Activated T-cell treated with anti-CD3 and anti-CD28 coated beads, Interleukin-2, amount 50 U/mL, for 48 hours (primary cell): ENCODE measurements at places on chromosomes 1 and 21.
A peak's percentile ranks its signal among the peaks of the same experiment; 100 is the strongest.

DNA sequence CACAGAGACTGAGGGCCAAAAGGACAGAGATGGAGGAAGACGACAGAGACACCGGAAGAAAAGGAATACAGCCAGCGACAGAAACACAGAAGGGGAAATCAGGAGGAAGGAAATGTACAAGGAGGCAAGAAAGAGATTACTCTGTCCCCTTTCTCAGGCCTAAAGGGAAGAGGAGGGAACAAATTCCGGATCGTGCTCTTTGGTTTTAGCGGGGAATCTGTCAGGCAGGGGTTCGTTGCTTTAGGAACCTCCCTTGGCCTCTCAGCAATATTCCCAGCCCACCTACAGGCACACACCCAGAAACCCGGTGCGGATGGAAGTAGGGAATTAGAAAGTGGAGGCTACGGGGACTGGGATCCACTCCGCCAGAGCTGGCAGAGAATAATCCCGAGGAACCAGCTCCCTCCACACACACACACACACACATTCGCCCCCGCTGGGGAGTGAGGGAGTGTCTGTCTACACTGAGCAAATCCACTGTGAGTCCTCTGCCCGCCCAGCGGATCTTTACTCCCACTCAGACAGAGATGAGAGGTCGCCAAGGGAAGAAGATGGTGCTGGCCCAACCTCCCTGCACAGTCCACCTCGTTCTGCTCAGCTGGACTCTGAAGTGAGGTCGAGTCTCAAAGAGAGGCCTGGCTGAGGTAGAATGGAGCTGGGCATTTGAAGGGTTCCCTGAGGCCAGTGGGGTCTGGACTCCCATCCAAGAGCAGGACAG, 5.7 kb downstream of the TAL1 start:
- no peak for DNase-seq

GRCh38 chr1:40890771-40891170, 28.6 kb upstream of the CITED4 start:
- DNase-seq, result no peak

GRCh38 chr1:53390261-53390660, 62.4 kb upstream of the LRP8 start:
- no peak for DNase-seq

GRCh38 chr1:66403007-66403731, 130.8 kb upstream of the SGIP1 start:
- DNase-seq, result no peak

GRCh38 chr1:226546926-226547325, 1.6 kb upstream of the STUM start:
- DNase-seq, result no peak

DNA sequence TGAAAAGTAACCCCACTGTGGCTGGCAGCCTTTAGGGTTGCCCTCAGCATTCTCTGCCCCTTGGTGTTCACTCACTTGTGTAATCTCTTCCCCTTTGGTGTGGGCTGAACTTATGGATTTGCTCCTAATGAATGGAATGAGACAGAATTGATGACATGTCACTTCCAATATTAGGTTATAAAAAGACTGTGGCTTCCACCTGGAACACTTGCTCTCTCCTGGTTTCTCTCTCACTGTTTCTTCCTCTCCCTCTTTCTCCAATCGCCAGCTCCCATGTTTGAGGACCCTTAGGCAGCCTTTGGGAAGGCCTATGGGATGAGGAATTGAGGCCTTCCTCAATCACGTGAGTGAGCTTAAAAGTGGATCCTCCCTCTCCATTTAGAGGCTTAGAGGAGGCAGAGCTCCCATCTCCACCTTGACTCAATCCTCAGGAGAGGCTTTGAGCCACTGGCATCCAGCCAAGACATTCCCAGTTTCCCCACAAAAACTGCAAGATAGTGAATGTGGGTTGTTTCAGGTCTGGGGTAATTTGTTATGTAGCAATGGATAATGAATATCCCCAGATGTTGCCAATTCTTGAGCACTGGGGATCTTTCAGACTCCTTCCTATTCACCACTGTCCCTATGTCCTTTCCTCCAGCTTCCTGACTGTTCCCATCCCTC, 95.5 kb upstream of the CD34 start:
- no peak for DNase-seq

DNA sequence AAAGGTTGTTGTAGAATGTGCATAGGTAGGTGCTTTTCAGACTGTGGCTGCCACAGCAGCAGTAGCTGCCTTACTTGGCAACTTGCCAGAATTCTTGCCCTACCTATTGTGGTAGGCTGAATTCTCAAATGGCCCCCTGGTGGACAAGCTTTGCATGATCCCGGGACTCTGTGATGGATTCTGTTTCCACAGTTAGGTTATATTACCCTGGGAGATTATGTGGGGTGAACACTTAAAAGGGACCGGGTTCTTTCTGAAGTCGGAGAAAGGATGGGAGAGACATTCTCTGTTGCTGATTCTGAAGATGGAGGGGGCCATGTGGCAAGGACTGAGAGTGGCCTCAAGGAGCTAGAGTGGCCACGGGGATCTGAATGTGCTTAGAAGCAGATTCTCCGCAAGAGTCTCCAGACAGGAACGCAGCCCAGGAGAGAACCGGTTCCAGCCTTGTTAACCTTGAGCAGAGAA, 32.1 kb upstream of the KCNE1 start:
- peak; percentile 60 for DNase-seq

DNA sequence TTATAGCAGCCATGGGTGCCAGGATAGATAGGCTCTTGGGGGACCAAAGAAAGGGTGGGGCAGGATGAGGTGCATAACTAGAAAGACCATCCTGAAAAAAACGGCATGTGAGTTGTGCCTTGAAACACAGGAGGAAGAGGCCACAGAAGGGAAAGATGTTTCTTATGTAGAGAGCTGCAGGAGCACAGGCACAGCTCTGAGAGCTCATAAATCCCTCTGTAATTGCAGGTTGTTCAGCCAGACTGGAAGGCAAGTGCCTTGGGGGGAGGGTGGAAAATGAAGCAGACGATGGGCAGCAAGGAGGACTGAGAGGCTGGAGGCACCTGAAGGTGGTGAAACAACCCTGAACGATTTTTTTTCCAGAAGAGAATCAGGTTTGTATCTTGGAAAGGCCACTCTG, 170.7 kb downstream of the NR5A2 start:
- DNase-seq, result no peak

DNA sequence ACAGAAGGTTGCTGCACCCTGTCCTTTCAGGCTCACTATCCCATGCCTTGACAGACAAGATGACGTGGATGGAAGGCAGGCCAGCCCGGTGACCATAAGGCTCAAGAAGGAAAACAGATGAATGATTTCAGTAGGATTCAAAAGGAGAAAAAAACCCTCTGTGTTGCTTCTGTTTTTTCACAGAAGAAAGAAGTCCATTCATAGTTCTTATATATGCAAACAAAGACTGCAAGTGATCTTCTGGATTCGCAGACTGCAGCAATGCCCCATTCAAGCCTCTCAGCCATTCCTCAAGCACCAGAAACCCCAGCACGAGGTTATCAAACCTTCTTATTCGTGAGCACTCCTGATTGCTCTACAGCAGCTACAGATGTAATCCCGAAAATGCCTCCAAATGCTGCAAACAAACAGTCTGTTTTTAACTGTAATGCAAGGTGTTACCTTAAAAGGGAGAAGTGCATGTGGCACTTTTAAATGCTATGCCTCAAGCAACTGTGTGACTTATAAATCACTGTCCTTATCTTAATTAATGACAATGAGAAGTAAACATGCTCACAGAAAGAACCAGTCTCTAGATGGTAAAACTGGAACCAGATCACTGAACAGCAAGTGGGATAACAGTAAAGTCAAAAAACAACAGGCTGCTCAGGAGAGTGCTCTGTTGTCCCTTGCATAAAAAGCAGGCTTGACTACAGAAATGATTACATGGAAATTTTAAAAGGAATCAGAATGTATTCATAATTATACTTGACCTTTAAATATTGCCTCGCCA, 173.9 kb downstream of the HHIPL2 start:
- DNase-seq, result no peak

- DNase-seq, result no peak
Observed at GRCh38 chr1:46817814-46818213, 19.0 kb downstream of the CYP4B1 start.

DNA sequence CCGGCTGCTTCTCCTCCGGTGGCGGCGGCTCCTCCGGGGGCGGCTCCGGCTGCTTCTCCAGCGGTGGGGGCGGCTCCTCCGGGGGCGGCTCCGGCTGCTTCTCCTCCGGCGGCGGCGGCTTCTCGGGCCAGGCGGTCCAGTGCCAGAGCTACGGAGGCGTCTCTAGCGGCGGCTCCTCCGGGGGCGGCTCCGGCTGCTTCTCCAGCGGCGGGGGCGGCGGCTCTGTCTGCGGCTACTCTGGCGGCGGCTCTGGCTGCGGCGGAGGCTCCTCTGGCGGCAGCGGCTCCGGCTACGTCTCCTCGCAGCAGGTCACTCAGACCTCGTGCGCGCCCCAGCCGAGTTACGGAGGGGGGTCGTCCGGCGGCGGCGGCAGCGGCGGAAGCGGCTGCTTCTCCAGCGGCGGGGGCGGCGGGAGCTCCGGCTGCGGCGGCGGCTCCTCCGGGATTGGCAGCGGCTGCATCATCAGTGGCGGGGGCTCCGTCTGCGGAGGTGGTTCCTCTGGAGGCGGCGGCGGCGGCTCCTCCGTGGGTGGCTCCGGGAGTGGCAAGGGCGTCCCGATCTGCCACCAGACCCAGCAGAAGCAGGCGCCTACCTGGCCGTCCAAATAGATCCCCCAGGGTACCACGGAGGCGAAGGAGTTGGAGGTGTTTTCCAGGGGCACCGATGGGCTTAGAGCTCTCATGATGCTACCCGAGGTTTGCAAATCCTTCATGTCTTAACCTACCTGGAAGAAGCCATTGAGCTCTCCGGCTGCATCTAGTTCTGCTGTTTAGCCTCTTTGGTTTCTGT, 2.0 kb downstream of the LORICRIN start:
- DNase-seq, result peak; percentile 31

DNA sequence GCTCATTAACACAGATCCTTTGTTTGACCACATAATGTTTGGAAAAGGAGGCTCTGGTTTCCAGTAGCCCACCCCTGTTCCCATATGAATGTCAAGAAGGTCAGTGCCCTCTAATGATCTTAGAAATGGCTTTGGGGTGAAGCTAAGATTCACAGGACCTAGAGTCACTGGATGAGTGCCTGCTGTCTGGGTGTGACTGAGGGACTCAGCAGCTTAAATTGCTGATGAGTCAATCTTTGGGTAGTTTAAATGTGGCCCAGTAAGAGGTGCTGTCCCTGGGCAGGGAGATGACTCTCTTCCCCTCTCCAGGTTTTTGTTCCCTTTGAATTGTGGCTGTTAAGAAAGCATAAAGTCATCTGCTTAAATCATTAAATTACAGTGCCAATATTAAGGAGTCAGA, 50.6 kb downstream of the L1TD1 start:
- no peak for DNase-seq

GRCh38 chr1:226601456-226601855, 52.9 kb downstream of the STUM start:
- no peak for DNase-seq

DNA sequence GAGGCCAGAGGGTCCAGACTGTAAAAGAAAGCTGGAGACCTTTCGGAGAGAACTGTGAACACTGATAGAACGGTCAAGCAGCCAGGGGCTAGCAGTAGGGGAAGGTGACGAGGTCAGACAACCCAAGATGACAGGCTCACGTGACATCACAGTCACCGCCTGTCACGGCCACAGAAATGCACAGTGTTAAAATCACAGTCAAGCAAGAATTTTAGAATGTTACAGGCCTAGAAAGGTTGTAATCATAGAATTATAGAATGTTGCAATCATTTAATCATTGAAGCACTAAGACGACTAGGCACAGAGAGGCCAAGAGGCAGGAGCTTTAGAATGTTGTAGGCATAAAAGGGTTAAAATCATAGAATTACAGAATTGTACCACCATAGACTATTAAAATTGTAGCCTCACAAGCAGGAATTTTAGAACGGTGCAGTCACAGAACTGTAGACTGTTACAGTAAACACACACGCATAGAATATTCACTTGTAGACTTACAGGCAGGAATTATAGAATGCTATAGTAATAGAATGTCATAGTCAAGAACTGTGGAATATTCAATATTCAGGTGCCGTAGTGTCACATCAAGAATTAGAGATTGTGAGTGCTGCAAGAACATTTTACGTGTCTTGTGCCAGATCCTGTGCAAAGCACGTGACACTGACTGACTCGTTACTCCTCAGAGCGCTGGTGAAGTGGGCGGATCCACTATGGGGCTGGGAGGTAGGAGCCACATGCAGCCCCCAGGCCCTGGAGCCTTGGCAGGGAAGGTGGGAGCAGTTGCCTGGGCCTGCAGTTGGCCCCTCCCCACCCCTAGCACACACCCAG, 118.1 kb downstream of the EPHB2 start:
- no peak for DNase-seq

- no peak for DNase-seq
Observed at GRCh38 chr1:91511386-91511785, 10.7 kb downstream of the CDC7 start.

- DNase-seq, result no peak
Observed at GRCh38 chr1:22344329-22344630, 107.4 kb upstream of the ZBTB40 start.

- DNase-seq, result no peak
Observed at GRCh38 chr1:109905491-109905890, 5.2 kb upstream of the CSF1 start.

GRCh38 chr1:162717548-162718184, 72.8 kb upstream of the HSD17B7 start:
- no peak for DNase-seq

- no peak for DNase-seq
Observed at GRCh38 chr1:200384818-200385390, 24.9 kb downstream of the ZNF281 start.

DNA sequence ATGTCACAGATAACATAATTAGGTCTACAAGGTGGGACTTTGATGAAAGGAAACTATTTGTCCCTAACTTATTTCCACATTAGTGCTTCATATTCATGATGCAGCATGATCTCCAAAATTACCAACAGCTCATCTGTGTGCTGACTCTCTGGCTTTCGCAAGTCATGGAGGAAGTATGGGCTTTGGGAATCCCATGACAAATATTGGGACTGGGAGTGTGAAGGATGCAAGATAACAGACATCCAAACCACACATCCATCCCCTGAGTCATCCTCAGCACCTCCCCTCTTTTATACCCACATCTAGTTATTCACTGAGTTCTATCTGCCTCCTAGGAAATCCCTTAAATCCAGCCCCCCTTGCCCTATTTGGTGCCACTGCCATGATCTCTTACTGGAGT, 102.8 kb upstream of the COL24A1 start:
- DNase-seq, result no peak

DNA sequence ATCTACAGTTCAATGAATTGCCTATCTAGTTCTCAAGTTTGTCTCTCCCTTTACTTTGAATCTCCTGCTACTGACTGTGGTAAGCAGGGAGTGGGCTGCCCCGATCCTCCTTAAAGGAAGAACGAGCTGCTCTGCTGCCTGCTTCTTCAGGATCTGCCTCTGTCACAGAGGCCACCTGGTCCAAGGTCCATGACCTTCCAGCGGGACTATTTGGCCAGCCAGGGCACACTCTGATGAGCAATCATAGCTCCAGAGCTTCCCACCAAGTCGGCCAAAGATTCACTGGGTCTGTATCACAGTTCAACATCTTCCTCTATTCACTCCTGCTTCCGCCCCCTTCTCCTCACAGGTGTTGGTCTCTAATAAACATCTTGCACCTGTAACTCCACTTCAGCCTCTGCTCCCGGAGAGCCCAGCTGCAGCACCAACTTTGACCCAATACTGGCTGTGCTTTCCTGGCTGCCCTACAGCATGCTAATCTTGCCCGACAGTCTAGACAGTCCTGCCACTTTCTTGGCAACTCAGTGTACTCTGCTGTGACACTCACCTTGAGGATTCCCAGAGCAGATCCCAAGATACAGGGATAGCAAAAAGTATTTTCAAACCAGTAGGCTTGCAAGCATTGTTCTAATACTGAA, 16.9 kb upstream of the MAP10 start:
- DNase-seq, result no peak

- DNase-seq, result no peak
Observed at GRCh38 chr21:15333136-15333710, 268.4 kb upstream of the NRIP1 start.
